ENCODE measurements at places on chromosomes 6 and 20.

DNA sequence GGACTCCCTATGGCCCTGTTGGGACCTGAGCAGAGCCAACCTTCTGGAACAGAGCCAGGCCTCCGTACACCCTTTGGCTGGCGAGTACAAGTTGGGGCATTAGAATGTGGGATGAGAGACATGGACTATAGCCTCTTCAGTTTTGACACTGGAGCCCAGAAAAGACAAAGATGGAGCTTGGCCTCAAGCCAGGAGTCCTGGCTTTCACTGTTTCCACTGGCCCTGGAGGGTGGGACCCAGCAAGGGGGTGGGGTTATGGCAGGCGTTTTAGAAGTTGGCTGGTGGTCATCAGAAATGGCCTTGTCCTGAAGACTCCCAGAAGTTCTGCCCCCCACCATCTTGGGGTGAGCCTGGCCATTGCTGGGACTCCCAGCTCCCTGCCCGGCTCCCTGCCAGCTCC lies 21.8 kb downstream of the ITPR3 start:
- no peak for DNase-seq

GRCh38 chr20:21230686-21231085 lies 72.4 kb upstream of the XRN2 start:
- no peak for DNase-seq

GRCh38 chr6:136415351-136416007 lies 125.8 kb upstream of the BCLAF1 start:
- DNase-seq: no peak

DNA sequence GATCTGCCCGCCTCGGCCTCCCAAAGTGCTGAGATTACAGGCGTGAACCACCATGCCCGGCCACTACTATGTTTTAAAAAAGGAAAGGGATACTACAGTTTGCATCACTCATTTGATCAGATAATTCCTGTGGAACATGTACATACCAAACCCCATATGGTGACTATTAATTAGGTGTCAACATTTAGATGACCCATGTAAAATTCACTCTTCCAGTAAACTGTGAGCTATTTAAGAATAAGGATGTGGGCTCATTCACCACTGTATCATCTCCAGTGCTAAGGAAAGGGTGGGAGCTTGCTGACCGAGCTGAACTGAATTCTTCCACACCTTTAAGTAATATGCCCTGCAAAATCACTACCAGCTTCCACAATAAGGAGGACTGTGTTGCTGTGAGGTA lies 127.5 kb downstream of the BTBD9 start:
- no peak for DNase-seq

GRCh38 chr6:168841609-168842278 lies 400.8 kb downstream of the SMOC2 start:
- DNase-seq: no peak

GRCh38 chr6:1917626-1918371 lies 308.1 kb downstream of the FOXC1 start:
- DNase-seq: no peak

GRCh38 chr6:71567562-71567961 lies 279.0 kb downstream of the OGFRL1 start:
- DNase-seq: no peak

- DNase-seq: no peak
Measured at GRCh38 chr6:94350833-94351232, 931.5 kb upstream of the EPHA7 start.

- no peak for DNase-seq
Measured at GRCh38 chr6:14131579-14131978, 14.0 kb downstream of the CD83 start.

GRCh38 chr6:46170357-46171289 lies at the start of gene ENPP5:
Gene ENPP5, minus strand, starts transcription at chr6:46170980. Its CDS starts 2,718 bp downstream, at chr6:46168262.
- peak; percentile 92 for DNase-seq

GRCh38 chr6:168765752-168766151 lies 324.8 kb downstream of the SMOC2 start:
- DNase-seq: no peak

GRCh38 chr6:52524918-52525317 lies 51.9 kb downstream of the TRAM2 start:
- DNase-seq: no peak

DNA sequence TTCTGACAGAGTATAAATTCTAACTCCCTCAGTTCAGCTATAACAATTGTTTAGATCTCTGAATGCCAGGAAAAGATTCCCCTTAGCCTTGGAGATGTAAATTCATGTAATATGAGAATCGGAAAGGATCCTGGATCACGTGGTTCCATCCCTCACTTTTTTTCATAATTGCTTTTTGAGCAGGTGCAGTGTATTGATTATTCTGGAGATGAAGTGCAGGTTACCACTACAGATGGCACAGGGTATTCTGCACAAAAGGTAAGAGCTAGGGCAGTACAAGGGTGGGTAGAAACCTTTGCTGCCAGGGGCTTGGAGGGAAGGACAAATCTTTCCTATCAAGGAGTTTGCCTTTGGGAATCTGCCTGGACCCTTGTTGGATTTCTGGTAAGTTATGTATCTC lies 52.7 kb downstream of the KDM1B start:
- DNase-seq: no peak

- DNase-seq: no peak
Measured at GRCh38 chr6:109001291-109001894, 93.3 kb downstream of the SESN1 start.

DNA sequence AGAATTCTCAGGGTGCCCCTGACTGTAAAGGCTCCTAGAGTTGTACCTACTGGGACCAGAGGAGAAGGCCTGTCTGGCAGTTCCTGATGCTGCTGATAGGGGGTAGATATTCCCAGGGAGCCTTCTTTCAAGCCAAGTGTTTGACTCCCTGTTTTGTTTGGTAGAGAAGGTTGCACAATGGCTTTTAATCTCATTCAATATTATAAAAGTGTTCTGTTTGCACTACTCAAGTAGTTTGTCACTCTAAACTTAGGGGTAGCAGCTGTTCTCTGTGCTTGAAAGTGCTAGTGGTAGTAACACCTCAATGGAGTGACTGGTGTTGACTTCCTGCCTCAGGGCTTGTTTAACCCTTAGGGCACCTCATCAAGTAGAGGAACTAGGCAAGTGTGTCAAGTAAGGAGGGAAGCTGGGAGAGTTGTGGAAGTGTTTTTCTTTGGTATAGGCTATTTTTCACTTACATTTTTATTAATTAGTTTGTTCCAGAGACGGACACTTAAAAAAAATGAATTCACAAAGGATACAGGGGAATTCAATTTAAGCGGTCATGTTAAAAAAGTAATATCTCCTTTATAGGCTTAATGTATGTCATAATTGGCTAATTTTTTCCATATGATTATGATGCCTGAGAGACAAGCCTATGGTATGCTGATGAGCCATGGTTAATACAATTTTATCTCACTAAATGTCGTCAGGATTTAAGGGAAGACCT lies 38.1 kb downstream of the BICRAL start:
- no peak for DNase-seq

DNA sequence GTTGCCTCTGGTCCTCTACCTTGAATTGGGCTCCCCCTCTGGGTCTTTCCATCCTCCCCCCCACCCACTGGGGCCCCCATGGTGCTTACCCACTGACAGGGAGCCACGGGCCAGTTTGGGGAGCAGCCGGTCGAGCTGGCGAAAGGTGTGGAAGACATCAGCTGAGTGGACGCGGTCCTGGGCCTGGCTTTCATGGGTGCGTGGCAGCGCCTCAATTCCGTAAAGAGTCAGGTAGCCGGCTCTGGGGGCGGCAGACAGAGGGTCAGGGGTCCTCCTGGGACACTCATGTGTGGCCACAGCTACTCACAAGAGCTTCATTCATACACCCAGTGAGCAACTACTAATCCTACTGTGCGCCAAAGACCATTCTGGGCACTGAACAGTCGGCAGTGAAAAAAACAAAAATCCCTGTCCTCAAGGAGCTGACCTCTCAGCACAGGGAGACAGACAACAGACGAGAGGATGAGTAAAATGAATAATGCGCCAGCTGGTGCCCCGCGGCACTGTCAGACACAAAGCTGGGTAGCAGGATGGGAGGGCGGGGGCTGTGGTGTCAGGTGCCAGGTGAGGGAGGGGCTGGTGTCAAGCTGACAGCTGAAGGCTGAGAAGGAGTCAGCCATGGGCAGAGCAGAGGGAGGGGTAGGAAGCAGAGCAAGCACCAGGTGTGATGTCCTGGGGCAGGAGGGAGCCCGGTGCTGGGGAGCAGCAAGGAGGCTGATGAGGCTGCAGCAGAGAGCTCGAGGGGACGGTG lies 28.3 kb downstream of the PTGIS start:
- no peak for DNase-seq

DNA sequence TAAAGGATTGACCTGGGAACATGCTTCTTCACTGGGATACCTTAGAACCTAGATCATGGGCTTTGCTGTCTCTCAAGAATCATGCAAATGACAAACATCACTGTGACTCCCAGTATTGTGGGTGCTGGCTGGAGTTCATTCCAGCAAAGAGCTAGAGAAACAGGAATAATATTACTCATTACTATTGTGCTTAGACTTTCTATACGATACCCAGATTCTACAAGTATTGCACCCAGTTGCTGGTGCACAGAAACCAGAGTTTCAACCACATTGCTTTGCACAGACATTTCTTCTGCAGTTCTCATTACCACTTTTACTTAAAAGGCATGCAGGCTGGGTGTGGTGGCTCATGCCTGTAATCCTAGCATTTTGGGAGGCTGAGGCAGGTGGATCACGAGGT lies 220.4 kb upstream of the ZNF217 start:
- DNase-seq: no peak

DNA sequence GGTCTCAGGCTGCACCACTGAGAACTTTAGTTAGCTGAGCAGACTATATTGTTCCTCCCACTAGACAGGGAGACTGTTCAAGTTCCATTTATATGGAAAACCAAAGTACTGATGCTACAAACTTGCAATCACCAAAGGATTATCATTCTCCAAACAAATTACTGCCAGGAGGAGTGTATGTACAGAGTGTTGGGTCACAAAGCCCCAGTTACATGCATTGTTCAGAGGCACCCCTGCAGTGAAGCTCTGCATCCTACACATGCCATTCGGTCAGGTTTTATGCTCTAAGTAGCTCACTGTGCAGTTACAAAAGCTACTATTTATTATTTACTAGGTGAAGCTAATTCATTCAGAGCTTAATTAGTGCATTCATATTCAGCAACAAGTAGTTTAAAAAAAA lies 75.8 kb downstream of the SMLR1 start:
- no peak for DNase-seq

DNA sequence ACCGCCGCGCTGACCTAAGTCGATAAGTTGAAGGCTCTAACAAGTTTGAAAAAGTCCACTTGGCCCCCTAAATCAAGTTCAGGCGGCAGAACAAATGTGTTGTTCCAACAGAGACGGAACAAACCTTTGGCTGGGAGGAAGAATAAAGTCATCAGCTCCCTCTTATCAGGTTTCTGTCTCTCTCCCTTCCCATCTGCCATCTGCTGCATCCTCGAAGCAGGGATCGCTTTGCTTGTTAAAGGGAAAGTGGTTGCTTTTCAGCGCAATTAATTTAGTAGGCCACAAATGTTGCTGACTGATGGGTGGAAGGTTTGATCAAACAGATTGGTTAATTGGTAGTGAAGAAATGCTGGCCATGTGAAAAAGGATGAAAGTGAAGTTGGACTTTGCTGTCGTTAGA lies 64.3 kb downstream of the CDH4 start:
- DNase-seq: no peak

DNA sequence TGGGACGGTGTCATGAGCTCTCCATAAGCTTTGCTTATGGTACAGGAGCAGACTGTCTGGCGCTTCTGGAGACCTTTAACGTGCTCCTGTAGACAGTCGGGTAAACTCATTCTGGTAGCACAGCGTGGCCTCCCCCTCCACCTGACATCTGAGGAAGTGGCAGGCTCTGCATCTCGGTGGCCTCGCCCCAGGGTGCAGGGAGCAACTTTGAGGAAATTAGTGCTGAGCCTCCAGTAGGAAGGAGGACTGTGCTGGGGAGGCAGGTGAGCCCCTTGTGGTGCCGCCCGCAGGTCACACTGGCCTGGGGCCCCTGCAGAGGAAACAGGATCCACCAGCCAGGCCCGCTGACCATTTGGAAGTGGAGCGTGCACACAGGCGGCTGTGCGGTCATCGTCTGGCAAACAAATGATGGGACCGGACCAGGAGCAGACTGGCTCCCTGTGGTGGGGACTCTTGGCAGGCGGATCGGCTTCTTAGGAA lies 57.9 kb downstream of the SYNJ2 start:
- no peak for DNase-seq

- DNase-seq: no peak
Measured at GRCh38 chr6:79631693-79632172, 604 bp downstream of the SH3BGRL2 start.

- no peak for DNase-seq
Measured at GRCh38 chr20:64015635-64016034, 20.3 kb upstream of the C20orf204 start.

GRCh38 chr6:110728501-110728900 lies 86.8 kb downstream of the CDK19 start:
- DNase-seq: no peak

DNA sequence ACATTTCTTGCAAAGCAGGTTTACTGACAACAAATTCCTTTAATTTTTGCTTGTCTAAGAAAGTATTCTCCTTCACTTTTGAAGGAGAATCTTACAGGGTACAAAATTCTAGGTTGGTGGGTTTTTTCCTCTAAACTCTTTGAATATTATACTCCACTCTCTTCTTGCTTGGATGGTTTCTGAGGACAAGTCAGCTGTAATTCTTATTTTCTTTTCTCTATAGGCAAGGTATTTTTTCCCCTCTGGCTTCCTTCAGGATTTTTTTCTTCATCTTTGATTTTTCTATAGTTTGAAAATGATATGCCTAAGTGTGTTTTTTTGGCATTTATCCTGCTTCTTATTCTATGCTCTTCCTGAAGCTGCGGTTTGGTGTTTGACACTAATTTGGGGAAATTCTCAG lies 112.5 kb upstream of the HIVEP1 start:
- no peak for DNase-seq

DNA sequence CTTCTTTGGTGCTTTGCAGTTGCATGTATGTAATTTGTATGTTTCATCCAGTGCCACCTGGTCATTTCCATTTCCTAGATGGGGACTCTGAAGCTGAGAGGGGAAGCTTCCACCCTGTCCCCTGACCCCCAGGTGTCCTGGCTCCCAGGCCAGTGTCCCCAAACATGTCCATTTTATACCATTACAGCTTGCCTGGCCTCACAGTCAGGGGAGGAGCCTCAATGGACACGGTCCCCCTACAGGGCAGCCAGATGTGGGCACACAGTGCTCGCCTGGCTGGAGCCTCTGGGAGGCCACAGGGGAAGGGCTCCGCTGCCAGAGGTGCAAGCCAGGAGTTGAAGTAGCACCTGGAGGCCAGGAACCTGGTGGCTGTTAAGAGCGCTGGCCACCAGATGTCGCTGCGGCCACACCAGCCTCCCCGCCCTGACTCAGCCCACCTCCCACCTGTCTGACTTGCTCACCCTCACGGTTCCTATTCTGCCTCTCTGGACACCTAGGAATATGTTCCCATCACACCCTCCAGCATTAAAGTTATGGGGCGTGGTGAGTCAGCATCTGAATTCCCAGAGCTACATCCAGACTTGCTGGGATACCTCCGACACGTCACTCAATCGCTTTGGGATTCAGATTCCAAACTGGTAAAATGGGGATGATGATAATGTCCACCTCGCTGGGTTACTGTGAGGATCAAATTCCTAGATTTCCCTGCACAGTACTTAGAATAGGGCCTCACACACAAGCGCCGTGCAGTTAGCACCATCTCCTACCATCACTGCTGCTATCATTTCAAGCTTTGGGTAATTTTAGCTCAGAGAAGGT lies 107.4 kb downstream of the SULF2 start:
- peak; percentile 43 for DNase-seq
